ENCODE measurements at places on chromosomes 2 and 18.

DNA sequence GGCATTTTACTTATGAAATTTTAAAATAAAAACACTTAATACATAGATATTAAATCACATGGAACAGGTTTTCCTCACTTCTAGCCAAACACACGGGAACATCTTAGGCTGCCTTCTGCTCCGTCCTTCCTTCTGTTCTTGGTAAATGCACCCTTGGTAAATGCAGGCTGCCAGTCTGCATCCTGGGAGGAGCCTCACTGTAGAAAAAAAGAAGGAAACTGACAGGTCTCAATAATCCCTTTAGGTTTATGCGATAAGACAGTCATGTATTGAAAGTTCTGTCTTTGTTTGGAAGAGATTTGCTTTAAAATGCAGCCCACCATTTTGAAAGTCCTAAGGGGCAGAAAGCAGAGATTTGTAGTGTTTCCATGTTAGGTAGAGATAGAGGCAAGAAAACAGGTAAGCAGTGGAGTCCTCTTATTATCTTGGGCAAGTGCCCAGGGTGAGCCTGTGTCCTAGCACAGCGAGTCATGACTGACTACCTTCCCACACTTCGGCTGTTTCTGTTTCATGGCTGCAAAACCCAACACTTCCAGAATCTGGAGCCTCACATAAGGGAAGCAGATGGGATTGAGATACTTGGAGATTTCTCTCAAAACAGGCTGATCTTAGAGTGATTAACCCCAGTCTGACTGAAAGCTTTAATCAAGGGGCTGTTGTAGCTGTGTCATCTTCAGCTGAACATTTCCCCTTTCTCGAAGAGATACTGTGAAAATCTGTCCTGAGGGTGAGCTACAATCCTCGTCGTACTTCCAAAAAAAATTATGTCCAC lies 131.4 kb upstream of the MAP3K20 start:
- DNase-seq, result no peak

- DNase-seq, result no peak
Observed at GRCh38 chr2:166335284-166335683, 40.5 kb downstream of the SCN9A start.

- DNase-seq, result no peak
Observed at GRCh38 chr2:139457873-139458272, 677.7 kb upstream of the NXPH2 start.

GRCh38 chr18:39701055-39701783 lies 2135.6 kb upstream of the CELF4 start:
- no peak for DNase-seq

- peak; percentile 47 for DNase-seq
Observed at GRCh38 chr2:183079139-183079775, 710 bp downstream of the DUSP19 start.

GRCh38 chr2:25618676-25619075 lies 54.7 kb downstream of the DTNB start:
- DNase-seq, result no peak

DNA sequence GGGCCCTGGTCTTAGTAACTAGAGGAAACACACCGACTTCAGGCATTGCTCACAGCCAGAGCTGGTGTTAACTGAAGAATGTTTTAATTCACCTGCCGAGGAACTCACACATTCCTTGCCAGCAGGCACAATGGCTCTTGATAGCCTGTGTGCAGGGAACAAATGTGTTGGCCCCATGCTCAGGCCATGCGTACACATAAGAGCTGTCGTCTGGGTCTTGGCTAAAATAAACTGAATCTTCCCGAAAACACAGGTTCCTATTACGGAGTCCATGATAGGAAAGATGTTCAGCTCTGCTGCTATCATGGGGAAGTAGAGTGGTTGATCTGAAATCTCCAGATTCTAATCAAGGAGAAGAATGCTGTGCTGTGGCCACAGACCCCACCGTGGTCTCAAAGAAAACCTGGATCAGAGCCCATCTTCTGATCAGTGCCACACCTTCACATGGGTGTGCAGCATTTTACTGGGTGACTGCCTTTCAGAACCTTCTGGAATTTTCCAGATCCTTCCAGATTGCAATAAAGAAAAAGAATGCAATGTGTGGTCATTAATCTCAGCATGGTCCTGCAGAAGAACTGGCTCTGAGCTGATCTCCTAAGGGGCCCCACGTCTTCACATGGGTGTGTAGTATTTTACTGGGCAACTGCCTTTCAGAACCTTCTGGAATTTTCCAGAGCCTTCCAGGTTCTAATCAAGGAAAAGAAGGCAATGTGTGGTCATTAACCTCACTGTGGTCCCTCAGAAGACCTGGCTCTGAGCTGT lies 17.2 kb downstream of the MBP start:
- peak; percentile 63 for DNase-seq

DNA sequence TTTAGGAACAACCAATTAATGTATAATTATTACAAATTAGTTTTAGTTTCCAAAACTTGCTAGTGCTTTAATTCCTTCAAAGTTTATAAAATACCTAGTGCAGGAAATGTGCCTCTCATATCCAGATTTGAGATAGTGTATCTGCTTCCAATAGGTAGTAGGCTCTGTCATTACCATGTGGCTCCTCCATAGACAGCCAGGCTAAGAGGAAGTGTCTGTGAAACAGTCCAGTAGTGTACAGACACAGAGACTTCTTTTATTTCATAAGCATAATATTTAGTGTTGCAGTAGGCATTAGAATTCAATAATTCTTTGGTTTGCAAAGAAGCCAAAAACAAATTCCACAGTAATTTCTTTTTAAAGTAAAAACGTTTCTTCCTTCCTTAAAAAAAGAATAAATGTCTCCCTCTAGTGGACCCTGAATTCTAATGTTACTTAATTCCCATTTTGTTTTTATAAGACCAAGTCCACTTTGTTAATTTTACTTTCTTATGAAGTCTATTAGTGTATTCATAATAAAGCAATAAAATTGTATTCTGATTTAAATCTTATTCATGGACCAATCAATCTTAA lies 101.2 kb downstream of the NEB start:
- DNase-seq, result peak; percentile 15

- peak; percentile 11 for DNase-seq
Observed at GRCh38 chr2:223797811-223798721, 39.3 kb downstream of the AP1S3 start.

DNA sequence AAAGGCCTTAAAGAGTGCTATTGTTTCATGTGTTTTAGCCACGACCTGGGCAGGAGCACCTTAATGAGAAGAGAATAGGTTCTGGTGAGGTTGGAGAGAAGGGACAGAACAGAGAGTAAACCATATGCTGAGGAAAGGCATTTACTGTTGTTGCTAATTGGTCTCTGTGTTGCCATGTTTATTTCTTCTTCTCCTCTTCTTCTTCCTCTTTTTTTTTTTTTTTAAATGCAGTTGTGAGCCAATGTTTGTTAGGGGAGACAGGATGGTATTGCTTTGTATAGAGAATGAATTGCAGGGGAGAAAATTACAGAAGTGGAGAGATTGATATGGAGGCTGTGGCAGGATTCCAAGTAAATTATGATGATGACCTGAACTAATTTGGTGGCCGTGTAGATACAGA lies 2.6 kb downstream of the SCN9A start:
- DNase-seq, result no peak

DNA sequence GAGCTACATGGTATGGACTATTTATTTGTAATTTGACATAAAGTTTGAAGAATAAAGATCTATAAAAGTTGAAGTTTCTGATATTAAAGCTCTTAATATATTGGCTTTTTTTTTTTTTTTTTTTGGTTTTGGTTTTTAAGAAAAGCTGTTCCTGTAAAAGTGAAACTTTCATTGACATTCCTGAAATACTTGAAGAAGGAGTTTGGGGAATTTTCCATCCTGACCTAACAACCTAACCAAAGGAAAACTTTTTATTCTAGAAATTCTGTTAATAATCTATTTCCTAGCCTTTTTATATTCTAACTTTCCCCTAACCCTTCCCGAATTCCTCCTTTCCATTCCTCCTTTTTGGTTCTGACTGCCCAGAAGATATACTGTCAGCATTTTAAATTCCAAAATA lies 83.7 kb downstream of the ACSL3 start:
- no peak for DNase-seq

GRCh38 chr2:86143307-86143706 lies 37.3 kb downstream of the PTCD3 start:
- no peak for DNase-seq

GRCh38 chr18:6289843-6290242 lies 124.9 kb downstream of the L3MBTL4 start:
- no peak for DNase-seq

DNA sequence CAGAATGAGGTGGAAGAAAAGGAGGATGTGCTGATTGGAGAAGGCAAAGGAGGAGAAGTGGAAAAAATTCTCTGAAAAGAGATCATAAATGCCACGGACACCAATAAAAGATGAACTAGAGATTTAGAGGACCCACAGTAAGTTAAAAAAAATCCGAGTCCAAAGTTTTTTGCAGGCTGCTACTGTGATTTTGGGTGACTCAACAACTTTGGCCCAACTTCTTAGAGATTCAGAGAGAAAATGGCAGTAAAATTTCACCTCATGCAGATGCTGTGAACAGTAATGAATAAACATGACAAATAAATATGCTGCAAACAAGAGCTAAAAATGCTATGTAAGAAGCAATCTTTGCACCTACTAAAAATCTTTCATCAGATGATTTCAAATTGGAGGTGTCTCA lies 176.9 kb upstream of the SESTD1 start:
- no peak for DNase-seq

- DNase-seq, result no peak
Observed at GRCh38 chr2:225319872-225320271, 79.6 kb upstream of the NYAP2 start.

DNA sequence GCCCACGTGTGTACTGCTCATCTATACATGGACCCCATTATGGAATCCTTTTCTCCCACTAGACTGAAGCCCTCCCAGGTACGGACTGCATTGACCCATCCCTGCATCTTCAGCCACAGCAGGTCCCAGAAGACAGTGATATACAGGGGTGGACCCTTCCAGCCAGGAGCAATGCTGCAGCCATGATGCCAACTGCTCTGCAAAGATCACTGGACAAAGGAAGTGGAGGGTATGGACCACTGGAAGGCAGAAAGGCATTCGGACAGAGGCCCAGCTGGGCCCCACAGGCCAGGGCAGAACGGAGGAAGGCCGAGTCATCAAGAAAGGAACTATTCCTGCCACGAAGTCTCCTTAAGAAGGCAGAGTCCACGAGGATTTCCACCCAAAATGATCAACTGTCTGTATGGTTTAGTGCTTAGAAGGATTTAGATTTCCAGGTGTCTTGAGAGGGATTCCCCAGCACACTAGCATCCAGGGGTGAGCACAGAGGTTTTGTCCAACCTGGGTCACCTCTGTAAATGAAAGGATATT lies 93.4 kb downstream of the TWIST2 start:
- DNase-seq, result no peak

- DNase-seq, result peak; percentile 12
Observed at GRCh38 chr2:38549071-38549704, 53.5 kb downstream of the HNRNPLL start.

DNA sequence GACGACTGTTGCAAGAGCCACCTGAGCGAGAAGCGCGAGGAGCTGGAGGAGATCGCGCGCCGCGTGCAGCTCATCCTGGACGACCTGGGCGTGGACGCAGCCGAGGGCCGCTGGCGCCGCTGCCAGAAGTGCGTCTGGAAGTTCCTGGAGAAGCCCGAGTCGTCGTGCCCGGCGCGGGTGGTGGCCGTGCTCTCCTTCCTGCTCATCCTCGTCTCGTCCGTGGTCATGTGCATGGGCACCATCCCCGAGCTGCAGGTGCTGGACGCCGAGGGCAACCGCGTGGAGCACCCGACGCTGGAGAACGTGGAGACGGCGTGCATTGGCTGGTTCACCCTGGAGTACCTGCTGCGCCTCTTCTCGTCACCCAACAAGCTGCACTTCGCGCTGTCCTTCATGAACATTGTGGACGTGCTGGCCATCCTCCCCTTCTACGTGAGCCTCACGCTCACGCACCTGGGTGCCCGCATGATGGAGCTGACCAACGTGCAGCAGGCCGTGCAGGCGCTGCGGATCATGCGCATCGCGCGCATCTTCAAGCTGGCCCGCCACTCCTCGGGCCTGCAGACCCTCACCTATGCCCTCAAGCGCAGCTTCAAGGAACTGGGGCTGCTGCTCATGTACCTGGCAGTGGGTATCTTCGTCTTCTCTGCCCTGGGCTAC lies 1.2 kb downstream of the KCNF1 start:
- no peak for DNase-seq

DNA sequence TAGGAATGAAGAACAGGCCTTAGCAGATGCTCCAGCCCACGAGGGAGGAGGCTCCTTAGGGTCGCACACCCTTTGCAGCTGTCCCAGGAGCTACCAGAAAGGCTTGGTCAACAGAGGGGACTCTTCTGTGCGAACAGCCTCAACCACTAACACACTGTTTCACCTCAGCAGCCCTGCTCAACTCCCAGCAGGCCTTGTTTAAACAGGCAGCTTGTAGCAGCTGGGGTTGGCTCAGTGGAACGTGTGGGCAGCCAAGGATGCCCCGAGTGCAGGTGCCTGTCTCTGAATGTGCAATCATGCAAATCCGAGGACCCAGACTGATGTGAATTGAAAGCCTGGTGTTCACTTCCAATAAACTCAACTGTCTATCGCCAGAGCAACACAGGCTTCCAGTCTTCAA lies 88.7 kb upstream of the CXCR4 start:
- no peak for DNase-seq

DNA sequence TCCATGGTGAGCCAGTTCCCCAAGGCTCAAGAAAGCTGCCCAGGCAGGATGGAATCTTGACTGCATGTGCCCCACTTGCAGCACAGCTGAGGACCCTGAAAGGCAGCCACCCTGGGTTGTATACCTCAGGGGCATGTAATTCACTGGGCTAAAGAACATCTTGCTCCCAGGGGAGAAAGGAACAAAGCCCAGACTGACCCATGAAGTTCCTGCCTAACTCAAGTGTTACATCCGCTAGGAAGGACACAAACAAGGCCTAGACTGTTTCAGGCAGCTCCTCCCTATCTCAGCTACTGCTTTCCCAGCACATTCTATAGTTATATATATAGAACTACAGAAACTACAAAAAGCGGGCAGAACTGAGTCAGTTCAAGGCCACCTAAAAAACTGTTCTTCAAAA lies 69.0 kb downstream of the RBM43 start:
- DNase-seq, result no peak

- DNase-seq, result no peak
Observed at GRCh38 chr2:24588294-24588693, 97.2 kb downstream of the NCOA1 start.

GRCh38 chr2:86123328-86123925 lies 17.4 kb downstream of the PTCD3 start:
- DNase-seq, result no peak

GRCh38 chr2:137020452-137021196 lies 255.3 kb downstream of the THSD7B start:
- DNase-seq, result no peak

- no peak for DNase-seq
Observed at GRCh38 chr2:42951263-42951938, 159.0 kb upstream of the HAAO start.

- DNase-seq, result no peak
Observed at GRCh38 chr2:144836635-144837350, 316.9 kb upstream of the ZEB2 start.
